ENCODE measurements at places on chromosomes 4 and X.

GRCh38 chr4:15832523-15833451, 54.7 kb downstream of the CD38 start:
- DNase-seq, result no peak

DNA sequence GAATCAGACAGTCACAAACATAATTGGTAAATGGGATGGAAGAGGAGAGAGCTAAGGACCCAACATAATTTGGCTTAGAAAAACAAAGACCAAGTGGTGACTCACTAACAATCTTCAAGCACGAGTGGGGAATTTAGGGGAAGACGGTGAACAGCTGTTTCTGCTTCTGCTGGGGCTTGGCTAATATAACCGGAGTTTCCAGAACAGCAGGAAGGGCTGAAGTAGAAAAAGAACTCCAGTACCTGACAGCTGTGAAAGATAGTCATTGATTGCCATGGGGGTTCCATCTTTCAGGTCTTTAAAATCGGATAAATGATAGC, 290.9 kb upstream of the LDB2 start:
- DNase-seq, result no peak

GRCh38 chrX:106672527-106672926, 54.0 kb upstream of the RNF128 start:
- no peak for DNase-seq

DNA sequence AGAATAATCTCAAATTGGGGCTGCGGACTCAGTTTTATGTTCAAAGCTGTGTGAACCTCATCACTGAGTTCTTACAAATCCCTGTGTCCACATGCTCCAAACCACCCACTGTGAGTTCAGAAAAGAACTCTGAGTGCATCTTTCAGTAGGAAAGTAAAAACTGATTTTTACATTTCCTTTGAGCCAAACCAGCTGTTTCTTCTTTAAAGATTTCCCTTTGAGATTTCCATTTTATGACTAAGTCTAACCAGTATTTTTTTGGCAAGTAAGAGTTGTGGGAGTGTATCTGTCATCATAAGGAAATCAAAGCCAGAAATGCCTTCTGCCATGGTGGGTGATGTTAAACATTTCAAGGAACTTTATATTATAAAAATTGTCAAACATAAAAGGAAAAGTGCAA, 100.0 kb downstream of the TET2 start:
- DNase-seq, result no peak

- no peak for DNase-seq
These were observed 27.2 kb downstream of the TAPT1 start for GRCh38 chr4:16199093-16199492.

- DNase-seq, result no peak
These were observed 66.9 kb downstream of the NCAPG start for GRCh38 chr4:17877661-17878060.

DNA sequence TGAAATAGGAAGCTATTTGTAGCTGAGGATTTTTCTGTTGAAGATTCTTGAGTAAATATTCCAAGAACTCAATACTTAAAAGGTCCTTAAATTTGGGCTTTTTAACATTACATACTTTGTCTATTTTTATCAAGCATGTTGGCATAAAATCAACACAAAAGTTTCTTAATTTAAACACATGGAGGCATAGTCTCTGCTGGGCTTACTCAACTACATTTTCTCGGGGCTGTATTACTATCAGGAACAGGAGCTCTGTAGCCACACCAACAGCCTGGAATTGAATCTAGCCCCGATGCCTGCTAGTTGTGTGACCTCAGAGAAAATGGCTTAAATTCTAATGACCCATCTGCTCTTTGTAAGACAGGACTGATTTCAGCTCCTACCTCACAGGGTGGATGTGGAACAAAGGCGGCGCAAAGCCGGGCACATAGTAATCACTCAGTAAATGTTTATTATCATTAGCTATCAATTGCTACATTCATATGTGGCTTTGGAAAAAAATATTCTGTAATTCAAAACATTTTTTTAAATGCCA, 207.0 kb downstream of the NSUN7 start:
- no peak for DNase-seq

DNA sequence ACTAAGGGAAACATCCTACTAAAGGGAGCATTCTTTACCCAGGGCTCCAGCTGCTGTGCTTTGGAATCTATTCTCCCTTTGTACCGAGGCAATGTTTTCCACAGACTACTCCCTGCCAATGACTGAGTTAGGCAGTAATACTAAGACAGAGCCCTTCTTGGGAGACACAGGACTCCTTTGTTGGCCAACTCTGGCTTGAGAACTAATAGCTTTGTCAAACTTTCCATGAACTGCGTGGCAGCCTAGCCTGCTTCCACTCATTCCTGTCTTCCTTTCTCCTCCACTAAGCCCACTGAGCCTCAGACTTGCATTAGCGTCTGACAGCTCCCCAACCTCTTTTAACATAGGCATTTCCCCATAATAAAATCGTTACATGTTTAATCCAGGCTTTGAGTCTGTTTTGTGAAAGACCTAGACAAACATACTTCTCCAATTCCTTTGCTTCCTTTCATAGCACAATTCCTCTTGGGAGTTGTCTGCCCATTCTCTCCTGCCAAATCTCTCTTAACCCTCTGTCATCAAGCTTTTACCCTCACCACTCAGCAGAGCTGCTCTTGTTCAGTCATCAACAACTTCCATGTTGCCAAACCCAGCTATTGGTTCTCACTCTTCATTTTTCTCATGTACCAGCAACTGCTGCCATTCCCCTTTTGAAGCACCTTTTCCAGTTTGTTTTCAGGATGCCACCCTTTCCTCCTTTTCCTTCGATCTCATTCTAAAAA, 300.3 kb upstream of the IGFBP7 start:
- no peak for DNase-seq

DNA sequence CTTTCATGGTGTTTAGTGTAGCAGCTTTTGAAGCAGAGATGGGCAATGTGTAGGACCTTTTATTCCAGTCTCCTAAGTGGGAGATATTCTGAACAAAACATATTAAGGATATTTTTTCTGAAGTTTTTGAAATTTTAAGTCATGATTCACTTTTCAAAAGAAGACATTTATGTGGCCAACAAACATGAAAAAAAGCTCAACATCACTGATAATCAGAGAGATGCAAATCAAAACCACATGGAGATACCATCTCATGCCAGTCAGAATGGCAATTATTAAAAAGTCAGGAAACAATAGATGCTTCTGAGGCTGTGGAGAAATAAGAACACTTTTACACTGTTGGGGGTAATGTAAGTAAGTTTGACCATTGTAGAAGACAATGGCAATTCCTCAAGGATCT, 76.0 kb downstream of the FAT4 start:
- no peak for DNase-seq

- no peak for DNase-seq
These were observed 28.3 kb upstream of the DYNLT3 start for GRCh38 chrX:37875675-37876074.

All from T-helper 17 cell (primary cell).